Muscle of leg (tissue), 16 donors: ENCODE measurements at places on chromosomes 2 and 18. TPM values are rescaled to one million over a fixed set of nuclear protein-coding genes. Genes with fewer than 3 reads are reported as not detected.

DNA sequence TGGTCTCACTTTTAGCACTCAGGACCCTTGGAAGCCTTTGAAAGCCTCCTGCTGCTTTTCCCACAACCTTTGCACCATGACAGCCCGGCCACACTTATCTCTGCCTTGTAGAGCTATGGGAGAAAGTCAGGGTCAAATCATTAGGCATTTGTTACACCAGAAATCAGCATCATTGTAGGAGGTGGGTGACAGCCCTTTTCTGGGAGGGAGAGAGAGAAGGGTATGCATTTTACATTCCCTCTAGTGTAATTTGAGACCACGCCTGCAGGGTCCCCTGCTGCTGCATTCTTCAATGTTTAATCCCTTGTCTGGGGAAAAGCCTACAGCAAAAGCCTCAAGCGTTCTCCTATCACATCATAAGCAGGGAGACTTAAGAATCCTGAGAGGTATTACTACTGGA is 766.8 kb upstream of the FAM98A start:
- H3K36me3 ChIP-seq: no peaks in the 10 kb centered on the region
- no peak overlapping the region for H3K27ac ChIP-seq
- H3K4me1 ChIP-seq: no peaks in the 10 kb centered on the region
- H3K27me3 ChIP-seq: no peaks in the 10 kb centered on the region
- no peak overlapping the region for H3K4me3 ChIP-seq

DNA sequence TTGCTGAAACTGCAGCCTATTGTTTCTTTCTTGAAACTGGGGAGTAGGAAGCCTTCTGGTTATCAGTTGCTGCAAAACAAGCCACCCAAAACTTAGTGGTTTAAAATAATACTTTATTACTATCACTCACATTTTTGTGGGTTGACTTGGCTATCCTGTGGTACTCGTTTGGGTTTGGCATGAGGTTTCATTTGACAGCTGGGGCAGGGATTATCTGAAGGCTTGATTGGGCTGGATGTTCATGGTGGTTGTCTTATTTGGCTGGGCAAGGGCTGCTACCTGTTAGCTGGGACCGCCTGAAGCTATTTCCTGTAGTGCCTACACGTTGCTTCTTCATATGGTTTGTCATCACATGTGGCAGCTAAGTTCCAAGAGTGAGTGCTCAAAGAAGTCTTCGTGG is 122.3 kb downstream of the PLCL1 start:
- H3K27me3 ChIP-seq: no peaks in the 10 kb centered on the region
- H3K27ac ChIP-seq: no peak overlapping the region
- no peak overlapping the region for H3K4me3 ChIP-seq
- H3K4me1 ChIP-seq: peaks cover 2% of the 10 kb centered on the region
- DNase-seq: no peak
- H3K36me3 ChIP-seq: no peaks in the 10 kb centered on the region

DNA sequence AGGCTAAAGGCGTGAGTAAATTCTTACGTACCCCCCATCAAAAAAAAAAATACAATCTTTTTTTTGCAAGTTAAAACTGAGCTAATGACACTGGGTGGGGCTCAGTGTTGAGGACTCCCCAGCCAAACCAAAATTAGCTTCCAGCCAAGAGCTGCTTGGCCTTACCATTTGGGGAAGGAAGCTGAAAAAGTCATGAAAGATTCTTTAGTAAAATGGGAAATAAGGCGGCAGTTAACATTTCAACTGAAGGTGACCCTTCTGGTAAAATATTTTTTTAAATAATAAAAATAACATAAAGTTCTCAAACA is 16.4 kb downstream of the SMAD7 start:
- DNase-seq: peak; percentile 89
- H3K27ac ChIP-seq: peak overlapping the region; percentile 88
- peaks cover 5% of the 10 kb centered on the region for H3K36me3 ChIP-seq

GRCh38 chr18:6056171-6056910 is 161.0 kb upstream of the TMEM200C start:
- H3K4me1 ChIP-seq: peaks cover 2% of the 10 kb centered on the region
- DNase-seq: peak; percentile 10
- no peak overlapping the region for H3K27ac ChIP-seq
- H3K27me3 ChIP-seq: no peaks in the 10 kb centered on the region
- H3K36me3 ChIP-seq: no peaks in the 10 kb centered on the region

SLC11A1 gene
- total RNA-seq: 0.49 TPM

PSMA8 gene
- total RNA-seq: not detected

TRIM43 gene
- not detected for total RNA-seq

CFAP65 gene
- not detected for total RNA-seq
